ENCODE measurements at places on chromosomes 3 and 15.

- ATAC-seq, result no peak
These were observed 124.4 kb upstream of the PHLDB2 start for GRCh38 chr3:111734652-111735051.

DNA sequence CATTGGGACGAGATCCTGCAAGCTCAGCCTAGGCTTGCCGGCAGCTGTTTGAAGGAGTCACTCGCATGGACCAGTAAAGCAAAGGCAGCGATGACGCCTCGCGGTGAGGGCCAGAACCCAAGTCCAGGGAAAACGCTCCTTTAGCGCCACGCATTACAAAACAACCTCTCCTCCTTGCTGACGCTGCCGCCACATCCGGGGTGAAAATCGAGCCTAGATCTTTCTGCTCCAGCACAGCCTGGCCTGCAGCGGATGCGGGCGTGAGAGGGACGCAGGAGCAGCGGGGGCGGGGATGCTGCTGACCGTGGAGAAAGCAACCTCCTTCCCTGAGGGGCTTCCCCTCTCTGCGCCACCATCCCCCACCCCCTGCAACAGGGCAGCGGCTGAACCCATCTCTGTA is 46.7 kb downstream of the CASR start:
- no peak for ATAC-seq

- no peak for ATAC-seq
These were observed 123.6 kb upstream of the CD96 start for GRCh38 chr3:111418391-111418790.

- ATAC-seq, result peak; percentile 58
These were observed 266.2 kb downstream of the NLGN1 start for GRCh38 chr3:173663696-173664111.

- ATAC-seq, result no peak
These were observed 571.9 kb downstream of the TAFA4 start for GRCh38 chr3:68360492-68360891.

DNA sequence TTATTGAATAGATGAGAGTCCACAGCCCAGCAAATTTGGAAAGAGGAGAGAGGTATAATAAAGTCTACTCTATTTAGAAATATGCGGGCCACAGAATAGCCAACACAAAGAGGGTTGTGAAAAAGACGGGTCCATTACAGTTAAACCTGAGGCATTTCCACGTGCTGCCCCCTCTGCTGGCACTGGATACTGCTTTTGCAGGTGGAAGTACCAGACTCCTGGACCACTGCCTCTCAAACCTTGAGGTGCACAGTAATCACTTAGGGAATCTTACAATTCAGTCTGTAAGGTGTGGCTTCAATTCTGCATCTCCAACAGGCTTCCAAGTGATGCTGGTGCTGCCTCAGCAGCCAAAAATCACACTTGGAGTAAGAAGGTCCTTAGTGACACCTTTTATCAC is 3.0 kb upstream of the TFDP2 start:
- no peak for ATAC-seq

DNA sequence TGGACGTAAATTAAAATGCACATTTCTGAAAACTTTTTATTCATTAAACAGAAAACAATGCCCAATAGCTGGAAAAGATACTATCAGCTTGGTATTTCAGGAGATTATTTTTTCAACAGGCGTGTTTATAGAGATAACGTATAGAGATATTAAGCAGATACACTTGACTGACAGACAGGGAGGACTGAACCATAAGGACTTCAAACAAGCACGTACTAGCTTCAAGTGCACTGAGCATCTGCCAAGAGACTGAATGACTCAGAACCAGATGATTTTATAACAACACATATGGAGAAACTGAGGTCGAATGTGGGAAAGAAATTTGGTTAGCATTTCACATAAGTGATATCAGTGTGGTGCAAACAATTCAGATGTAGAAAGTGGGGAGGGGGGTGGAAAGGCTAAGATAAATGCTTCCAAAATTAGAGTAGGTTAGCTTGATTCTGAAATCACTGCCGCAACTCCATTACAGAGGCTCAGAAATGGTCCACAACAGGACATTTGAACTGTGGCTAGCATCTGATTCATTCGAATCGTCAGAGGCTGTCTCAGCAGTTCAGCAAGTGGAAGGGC is 103.5 kb downstream of the SEMA6D start:
- ATAC-seq, result peak; percentile 50

DNA sequence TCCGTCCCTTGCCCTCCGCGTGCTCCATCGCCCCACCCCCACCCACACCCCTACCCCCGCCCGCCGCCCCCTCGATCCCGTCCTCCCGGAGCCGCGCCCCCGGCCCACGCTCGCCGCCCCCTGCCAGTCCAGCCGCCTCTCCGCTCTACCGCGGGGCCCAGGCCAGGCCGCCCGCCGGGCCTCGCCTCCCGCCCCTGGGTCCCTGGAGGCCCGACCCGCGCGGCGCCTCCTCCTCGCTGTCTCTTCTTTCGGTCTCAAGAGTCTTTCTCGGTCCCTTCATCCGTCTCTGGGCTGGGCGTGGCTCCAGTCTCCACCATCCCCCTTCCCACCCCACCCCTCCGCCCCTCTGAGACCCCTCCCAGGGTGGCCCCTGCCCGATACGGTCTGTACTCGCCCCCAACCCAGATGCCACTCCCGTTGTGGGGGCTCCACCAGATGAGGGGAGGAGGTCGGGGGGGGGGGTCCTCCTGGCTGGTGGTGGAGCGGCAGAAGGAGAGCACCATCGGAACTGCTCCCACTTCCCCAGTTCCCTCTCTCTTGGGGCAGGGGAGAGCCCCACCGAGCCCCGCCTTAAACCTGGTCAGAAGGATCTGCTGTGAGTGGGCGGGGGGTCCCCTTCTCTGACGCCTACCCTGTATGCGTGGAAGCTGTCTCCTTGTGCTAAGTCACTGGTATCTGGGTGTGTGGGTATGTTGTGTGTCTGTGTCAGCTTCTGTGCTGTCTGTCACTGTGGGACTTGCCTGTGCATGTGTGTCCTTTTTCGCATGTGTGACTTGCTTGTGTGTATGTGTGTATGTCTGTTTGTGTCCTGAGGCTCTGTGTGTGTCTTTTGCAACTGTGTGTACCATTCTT is 1.0 kb downstream of the PRKCD start:
- peak; percentile 26 for ATAC-seq

DNA sequence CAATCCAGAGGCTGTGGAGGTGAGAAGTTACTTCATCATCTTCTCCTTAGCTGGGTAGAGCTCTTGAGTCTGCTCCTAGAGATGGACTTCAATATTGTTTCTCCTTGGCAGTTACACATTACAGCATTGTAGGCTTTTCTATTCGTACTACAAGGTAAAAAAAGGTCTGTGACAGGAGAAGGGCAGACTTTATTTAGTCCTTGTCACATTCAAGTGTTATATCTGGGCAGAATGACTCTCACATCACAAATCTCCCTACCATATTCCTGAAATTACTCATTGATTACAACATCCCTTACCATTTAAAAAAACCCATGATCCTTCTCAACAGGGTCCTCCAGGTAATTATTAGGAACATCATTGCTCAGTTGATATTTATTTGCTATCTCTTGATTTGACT is 75.0 kb downstream of the AGBL1 start:
- no peak for ATAC-seq

GRCh38 chr3:139559541-139559940 is 20.0 kb upstream of the RBP1 start:
- ATAC-seq, result no peak

- ATAC-seq, result no peak
These were observed 149.9 kb downstream of the ARPP21 start for GRCh38 chr3:35789042-35789831.

DNA sequence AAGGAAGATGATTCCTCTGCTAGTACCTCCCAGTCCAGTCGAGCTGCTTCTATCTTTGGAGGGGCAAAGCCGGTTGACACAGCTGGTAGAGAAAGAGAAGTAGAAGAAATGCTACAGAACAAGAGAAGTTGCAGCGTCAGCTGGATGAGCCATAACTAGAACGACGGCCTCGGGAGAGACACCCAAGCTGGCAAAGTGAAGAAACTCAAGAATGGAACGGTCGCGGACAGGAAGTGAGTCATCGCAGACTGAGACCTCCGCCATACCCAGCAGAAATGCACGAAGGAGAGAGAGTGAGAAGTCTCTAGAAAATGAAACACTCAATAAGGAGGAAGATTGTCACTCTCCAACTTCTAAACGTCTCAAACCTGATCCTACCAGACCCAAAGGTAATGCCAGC is 19.0 kb upstream of the PARP14 start:
- ATAC-seq, result no peak

GRCh38 chr3:23837286-23837685 is 31.5 kb downstream of the UBE2E1 start:
- no peak for ATAC-seq

DNA sequence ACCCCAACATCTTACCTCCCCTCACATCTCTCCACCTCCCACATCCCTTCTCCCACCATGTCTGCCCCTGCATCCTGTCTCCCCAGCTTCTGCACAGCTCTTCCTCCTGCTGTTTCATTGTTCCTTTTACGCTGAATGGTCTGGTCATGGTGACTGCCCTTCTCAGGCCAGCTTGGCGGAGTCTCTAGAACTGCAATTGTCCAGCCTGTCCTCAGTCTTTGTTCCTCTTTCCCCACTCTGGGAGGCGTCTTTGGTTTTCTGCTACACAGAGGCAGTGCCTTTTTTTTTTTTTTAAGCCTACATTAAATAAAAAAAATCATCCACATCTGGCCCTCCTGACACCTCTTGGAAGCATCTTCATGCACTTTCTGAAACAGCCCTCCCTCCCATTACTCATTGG is 49.1 kb upstream of the SEC22A start:
- ATAC-seq, result no peak

DNA sequence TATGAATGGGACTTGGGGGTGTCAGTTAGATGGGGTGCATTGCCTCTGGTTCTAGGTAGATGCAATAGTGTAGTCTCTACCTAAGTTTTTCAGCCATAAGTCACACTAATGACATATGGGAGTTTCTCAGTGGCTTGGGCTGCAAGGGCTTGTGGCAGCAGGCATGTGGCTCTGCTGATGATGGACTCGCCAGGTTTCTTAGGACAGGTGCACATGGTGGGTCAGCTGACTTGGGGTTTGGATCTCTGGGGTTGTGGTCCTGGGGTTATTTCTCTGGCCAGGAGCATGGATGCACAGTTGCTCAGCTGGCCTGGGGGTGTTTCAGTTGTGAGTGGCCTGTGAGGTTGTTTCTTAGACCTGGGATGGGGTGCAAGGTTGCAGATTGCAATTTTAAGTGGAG is 120.0 kb upstream of the DCBLD2 start:
- no peak for ATAC-seq

DNA sequence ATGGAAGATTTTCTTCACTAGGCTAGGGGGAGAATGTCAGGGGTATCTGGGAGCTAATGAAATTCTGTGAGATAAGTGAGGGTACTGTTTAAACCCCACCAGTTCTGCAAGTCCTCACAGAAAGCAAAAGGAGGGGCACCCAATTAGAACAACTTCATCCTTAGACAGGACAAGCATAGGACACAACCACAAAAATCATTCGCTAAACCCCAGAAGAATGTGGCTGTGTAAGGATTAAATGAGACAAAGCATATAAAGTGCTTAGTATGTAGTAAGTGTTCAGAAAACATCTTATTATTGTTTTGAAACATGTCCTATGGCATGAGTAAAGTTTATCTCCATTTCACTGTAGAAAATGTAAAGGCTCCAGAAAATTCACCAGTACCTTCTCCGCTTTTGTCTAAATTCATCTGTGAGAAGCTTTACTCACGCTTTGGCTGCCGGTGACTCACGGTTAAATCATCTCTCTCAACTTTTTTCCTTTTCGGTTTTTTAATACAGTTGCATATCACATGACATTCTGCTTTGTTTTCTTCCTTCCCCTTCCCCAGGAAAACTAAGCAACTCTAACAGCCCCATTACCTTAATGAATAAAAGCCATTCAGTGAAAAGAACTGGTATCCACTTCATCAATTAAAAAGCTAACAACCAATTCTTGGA is 1.7 kb downstream of the CLRN1 start:
- ATAC-seq, result peak; percentile 75

- no peak for ATAC-seq
These were observed 13.8 kb downstream of the PLSCR1 start for GRCh38 chr3:146530609-146531008.

DNA sequence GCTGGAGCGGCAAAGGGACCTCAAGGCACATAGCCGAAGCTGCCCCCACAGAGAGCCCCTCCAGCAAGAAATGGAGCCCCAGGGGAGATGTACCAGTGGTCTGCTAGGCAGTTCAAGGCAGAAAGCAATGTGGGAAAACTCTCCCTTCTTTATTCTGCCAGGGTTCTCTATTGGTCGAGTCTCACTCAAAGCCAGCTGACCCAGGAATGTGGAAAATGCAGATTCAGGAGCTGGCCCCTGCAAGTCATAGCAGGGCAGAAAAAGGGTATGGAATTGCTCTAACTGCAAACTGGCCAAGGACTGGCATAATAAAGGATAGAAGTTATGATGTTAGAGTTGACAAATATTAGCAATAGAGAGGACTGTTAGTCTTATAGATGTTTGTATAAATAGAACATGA is 4.0 kb upstream of the TOPAZ1 start:
- no peak for ATAC-seq

DNA sequence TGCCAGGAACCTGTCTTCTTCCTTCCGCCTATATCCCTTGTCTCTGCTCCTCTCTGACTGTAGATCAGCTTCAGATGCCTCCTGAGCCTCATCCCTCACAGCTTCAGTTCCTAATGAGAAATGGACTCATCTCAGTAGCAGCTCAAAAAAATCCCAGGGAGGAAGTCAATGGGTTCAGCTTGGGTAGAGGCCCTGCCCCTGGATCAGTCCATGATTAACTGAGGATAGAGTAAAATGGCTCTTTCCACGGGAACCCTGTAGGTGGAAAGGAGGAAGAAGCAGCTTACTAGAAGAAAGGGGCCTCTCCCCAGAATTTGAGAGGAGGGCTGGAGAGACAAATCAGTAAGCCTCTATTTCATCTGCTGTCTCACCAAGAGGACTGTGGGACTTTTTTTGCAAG is 26.9 kb upstream of the HCN4 start:
- no peak for ATAC-seq

DNA sequence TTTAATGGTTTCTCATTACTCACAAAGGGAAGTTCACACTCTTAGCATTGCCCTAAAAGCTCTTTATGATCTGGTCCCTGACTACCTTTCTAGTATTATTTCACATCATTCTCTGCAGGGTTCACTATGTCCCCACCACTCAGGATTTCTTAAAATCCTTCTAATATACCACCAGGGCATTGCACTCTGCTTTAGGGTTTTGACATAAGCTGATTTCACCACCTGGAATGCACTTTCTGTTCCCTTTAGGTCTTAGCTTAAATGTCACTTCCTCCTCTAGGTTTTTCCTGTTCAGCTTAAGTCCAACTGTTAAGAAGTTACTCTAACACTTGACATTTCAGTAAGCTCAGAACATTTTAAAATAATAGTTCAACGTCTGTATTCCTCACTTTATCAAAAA is 81.7 kb downstream of the HCN4 start:
- ATAC-seq, result no peak

- peak; percentile 72 for ATAC-seq
These were observed 62.5 kb downstream of the CBLB start for GRCh38 chr3:105806359-105806758.

- peak; percentile 81 for ATAC-seq
These were observed 16.1 kb upstream of the TM4SF1 start for GRCh38 chr3:149393345-149394160.

GRCh38 chr3:113721636-113722035 is 24.4 kb downstream of the NAA50 start:
- no peak for ATAC-seq
